ENCODE measurements at places on chromosomes 12 and 14.

DNA sequence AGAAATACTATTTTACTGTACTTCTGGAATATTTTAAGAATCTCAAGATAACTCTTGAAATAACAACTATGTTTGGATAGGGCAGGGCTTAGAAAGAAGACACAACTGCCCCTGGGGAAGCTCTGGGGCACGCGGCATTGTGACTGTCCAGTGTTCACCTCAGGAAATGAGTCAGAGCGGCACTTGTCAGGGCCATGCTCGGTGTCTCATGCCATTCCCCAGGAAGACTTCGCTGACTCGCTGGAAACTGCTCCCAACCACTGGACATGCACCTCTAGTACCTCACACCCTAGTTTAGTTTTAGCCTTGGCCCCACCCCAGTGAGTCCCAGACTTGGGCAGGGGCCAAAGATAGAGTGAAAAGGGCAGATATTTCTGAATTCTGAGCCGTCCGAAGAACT, 192.0 kb downstream of the TTC7B start:
- no peak for DNase-seq

- no peak for DNase-seq
Observed at GRCh38 chr12:11702959-11703358, 53.5 kb downstream of the ETV6 start.

GRCh38 chr14:93266127-93266526, 59.1 kb downstream of the UBR7 start:
- no peak for DNase-seq

DNA sequence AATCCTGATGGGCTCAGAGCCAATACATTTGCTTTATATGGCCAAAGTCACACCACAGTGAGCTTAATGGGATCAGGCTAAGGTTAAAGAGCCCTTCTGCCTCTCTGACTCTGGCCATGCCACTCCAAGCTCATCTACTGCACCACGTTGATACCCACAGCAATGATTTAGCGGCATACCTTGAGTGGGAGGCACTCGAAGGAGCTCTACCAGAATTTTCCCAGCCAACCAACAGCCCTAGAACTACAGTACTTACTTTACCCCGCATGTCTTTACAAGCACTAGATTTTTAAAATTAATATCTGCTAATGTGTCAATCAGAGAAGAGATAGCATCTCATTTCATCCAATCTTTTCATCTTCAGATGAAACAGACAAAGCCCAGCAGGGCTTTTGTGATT, 300.5 kb downstream of the GRIN2B start:
- no peak for DNase-seq

GRCh38 chr12:10140001-10140400, 10.0 kb upstream of the CLEC7A start:
- DNase-seq = no peak

DNA sequence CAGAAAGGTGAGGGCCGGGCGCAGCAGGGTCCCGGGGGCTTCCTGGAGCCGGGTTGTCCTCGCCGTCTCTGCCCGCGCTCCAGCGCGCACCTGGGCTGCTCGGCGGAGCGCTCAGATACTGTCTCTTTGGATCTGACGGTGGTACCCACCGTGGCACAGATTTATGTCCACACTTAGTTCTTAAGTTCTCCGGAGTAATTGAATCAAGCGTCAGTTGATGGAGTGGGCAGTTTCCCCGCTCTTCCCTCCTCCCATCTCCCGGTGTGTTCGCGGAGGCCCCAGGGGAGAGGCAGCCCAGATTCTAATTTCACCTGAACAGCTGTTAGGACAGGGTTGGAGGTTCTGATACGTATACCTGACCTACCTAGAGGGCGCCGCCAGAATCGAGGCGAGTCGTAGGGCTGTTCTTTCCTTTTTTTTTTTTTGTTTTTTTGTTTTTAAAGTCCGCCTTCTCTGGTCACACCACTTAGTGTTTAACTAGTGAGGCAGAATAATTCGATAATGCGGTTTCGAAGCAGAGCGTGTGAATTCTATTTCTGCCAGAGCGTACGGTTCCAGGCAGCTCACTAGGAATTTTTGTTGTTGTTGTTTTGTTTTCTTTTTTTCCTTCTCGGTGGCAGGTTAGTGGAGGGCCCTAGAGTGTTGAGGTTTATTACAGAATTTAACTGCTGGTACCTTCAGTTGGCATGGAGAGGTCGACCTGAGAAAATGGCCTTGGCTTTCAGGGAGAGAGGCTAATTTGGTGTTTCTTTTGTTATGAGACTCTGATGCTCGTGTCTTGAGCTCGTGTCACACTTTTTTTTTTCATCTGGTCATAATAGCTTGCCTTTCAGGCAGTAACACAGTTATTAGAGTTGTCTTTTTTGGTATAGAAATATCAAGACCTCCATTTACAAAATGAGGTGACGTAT, 22.3 kb upstream of the GNS start:
- DNase-seq = no peak

- no peak for DNase-seq
Observed at GRCh38 chr12:121794534-121795033, 1.1 kb upstream of the RHOF start.

- DNase-seq = no peak
Observed at GRCh38 chr14:86153480-86153879, 623.5 kb downstream of the FLRT2 start.

DNA sequence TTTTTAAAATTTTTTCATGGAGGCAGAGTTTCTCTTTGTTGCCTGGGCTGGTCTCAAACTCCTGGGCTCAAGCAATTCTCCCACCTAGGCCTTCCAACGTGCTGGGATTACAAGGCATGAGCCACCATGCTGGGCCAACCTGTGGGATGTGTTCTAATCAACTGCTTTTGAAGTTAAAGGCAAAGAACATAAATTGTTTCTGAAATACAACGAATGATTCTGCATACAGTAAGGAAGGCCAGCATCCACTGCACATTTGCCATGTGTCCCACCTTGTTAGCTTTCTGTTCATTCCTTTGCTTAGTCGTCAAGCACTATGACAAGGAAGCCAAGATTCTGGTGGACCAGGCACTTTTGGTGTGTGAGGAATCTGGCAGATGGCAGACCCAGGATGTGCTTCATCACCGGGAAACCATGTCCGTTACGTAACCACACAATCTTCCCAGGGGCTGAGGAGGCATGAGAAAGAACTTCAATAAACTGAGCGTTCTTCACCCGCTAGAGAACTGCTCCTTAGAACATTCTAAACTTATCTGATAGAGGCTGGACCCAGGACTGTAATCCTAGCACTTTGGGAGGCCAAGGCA, 24.5 kb downstream of the MOK start:
- peak; percentile 78 for DNase-seq

GRCh38 chr12:112063273-112063672, 45.3 kb downstream of the NAA25 start:
- no peak for DNase-seq

GRCh38 chr14:22803687-22803974, 11.6 kb downstream of the SLC7A7 start:
- no peak for DNase-seq

DNA sequence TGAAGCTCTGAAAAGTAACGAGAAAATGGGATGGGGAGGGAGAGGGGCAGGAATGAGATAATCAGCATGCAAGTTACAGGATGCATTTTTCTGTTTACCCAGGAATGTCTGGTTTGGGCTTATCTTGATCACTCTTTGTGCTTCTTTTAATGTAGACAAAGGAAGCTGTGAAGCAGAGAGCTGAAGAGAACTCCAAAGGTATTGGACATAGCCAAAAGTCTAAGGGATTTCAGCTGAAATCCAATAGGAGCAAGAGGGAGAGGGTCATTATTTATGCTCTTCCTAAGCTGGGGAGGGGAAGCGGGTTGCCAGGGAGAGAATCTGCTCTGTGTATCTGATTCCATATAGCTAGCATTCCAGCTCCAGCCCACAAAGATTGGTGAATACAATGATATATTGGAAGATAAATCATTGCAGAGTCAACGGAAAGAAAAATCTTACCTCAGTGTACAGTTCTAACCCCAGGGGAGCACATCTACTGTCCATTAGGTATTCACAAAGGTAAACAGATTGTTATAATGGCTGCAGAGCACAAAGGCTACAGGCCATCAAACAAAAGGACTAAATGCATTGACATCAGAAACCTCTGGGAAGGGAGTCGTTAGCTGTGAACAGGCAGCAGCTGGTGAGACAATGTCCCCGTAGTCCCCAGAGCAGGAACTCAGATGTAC, 61.0 kb upstream of the PELI2 start:
- no peak for DNase-seq

- no peak for DNase-seq
Observed at GRCh38 chr12:93762059-93762719, 85.0 kb downstream of the CRADD start.

GRCh38 chr12:45612044-45612794, 117.3 kb upstream of the ARID2 start:
- DNase-seq = no peak

DNA sequence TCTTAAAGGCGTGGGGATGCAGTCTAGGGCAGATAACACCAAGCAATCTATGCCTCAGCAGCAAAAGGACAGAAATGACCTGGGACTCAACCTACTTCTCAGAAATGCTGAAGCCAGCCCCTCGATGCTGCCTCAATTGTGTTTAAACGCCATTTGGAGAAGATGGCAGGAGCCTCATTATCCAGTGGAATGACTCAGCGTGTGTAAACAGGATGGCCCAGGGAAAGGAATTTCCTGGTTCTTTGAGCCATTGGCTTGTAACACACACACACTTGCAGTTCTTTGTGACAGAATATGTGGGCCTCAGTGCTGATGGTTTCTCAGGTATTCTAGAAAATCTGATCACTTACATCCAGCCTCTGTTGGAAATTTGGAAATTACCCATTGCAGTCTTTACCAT, 154.3 kb downstream of the NTF3 start:
- DNase-seq = peak; percentile 35

GRCh38 chr14:24339284-24340151, at the start of gene RIPK3:
RIPK3 (minus strand) TSS chr14:24339991; CDS start chr14:24339826, 165 bp downstream.
- DNase-seq = no peak

- no peak for DNase-seq
Observed at GRCh38 chr14:63186453-63186852, 17.8 kb upstream of the RHOJ start.

DNA sequence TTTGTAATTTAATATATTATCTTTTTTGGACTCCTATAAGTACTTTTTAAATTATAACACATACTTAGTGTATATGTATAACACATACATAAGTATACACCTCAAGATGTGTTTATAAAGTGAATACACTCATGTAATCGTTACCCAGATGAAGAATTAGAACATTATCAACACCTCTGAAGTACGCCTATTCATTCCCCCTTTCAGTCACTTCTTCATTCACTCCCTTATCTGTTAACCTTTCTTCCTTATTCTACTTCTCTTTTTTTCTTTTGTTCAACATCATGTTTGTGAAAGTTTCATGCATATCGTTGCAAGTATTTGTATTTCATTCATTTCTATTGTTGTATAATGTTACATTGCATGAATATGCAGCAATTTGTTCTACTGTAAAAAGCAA, 98.5 kb downstream of the ARID2 start:
- DNase-seq = no peak

DNA sequence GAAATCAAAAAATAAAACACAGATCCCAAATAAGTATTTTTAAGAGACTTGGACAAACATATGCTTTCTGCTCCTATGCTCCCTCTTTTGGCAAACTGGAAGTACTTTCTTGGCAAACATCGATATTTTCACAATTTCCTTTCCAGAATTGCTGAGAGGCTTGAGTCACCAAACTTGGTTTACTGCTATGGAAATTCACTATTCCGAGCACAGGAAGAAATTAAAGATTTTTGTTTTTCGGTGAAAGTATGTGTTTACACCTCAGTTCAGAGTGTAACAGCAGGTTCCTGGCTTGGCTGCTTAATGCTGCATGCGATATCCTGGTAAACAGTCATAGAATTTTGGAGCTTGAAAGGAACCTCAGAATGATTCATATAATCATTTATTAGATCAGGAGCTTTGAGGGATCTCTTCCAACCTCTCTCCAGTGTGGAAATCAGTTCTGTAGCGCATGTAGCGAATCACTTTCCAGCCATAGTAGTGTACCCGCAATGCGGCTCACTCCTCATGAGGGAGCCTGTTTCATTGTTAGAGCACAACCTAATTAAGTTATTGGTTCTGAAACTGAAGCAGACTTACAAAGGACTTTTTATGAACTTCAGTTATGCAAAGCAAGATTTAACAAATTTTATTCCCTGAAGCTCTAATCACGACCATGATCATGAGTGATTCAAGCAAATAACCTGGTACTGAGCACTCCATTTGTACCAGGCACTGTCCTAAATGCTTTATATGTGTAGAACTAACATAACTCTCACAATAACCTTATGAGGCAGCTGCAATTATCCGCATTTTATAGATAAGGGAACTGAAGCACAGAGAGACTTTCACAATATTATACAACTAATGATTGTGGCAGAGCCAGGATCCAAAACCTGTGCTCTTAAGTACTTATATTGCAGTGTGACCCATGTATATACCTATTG, 56.4 kb upstream of the ATP2A2 start:
- DNase-seq = peak; percentile 55

DNA sequence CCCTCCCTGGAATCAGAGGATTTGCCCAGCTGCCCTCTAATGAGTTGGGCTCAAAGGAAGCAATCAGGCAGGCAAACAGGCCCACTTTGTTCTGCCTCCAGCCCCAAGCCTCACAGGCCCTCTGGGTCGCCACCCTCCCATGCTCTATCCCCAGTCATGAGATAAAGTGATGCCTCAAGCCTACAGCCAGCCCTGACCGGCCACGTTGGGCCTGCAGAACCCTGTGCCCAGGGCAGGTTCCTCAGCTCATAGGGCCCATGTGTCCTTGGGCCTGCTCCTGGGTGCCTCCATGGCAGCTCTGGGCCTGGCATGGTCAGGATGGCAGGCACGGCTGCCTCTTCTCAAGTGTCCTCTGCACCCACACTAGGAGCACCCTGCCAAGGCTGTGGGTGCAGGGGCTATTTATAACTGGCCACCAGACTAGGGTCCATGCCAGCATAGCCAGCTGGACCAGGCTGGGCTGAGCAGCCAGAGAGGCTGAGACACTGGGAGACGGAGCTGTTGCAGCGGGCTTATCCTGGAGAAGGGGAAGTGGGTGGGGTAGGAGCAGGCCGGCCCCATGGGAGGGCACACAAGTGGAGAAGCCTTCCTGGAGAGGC, 20.2 kb downstream of the HDAC7 start:
- no peak for DNase-seq

GRCh38 chr12:100555722-100556121, 17.8 kb upstream of the GAS2L3 start:
- no peak for DNase-seq

DNA sequence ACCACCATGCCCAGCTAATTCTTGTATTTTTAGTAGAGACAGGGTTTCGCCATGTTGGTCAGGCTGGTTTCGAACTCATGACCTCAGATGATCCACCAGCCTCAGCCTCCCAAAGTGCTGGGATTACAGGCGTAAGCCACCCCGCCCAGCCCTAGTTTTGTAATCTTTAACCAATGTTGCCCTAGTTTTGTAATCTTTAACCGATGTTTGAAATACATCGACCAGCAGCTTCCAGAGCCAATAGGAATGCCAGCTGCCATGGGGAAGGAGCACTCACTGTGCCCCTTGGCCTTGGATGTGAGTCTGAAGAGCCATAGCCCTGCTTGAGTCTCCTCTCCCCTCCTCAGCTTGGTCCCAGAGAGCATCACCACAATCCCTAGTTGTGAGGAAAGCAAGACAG, 209.3 kb upstream of the RGS6 start:
- DNase-seq = no peak

DNA sequence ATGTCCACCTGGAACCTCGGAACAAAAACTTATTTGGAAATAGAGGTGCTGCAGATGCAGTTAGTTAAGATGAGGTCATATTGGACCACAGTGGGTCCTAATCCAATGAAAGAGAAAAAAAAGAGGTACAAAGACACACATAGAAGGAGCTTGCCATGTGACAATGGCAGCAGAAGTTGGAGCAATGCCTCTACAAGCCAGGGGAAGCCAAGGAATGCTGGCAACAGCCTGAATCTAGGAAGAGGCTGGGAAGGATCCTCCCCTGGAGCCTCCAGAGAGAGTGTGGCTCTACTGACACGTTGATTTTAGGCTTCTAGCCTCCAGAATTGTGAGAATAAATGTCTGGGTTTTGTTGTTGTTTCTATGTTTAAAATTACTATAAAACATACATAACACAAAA, 521.8 kb upstream of the CCDC196 start:
- no peak for DNase-seq
